ENCODE measurements at places on chromosomes 3 and 15. TPM values are rescaled to one million over a fixed set of nuclear protein-coding genes. Genes with fewer than 3 reads are reported as not detected.

- DNase-seq, result no peak
These were observed 103.5 kb upstream of the SLC7A14 start for GRCh38 chr3:170689296-170689829.

DNA sequence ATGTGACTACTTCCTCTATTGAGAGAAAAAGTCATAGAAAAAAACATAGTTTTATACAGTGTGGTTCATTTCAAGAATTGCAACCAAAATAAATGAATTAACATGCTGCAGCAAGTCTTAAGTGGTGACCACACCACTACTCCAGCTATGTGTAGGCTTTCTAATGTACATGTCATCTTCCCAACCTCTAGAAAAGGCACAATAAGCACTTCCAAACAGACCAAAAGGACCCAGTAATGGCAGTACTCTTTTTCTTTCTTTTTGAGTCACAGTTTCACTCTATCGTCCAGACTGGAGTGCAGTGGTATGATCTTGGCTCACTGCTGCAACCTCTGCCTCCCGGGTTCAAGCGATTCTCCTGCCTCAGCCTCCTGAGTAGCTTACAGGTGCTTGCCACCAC, 219.3 kb upstream of the KBTBD8 start:
- no peak for DNase-seq

DNA sequence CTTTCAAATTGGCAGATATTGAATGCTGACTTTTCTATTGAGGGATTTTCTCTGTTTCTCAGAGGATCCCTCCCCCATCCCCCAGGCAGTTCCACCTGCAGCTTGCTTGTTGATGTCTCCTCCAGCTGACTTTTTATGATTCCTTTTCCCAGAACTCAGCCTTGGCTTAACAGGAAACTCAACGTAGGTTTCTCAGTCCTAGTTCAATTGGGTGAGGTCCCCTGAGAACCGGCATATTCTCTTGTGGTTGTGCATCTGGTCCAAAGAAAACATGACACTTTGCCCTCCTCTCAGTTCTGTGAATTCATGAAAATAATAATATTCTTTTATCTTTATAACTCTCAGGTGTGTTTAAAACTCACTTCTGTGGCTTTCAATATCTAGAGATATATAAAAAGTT, 1222.1 kb downstream of the OTOL1 start:
- no peak for DNase-seq

GRCh38 chr3:186790261-186790981, 7.0 kb downstream of the EIF4A2 start:
- no peak for DNase-seq

DNA sequence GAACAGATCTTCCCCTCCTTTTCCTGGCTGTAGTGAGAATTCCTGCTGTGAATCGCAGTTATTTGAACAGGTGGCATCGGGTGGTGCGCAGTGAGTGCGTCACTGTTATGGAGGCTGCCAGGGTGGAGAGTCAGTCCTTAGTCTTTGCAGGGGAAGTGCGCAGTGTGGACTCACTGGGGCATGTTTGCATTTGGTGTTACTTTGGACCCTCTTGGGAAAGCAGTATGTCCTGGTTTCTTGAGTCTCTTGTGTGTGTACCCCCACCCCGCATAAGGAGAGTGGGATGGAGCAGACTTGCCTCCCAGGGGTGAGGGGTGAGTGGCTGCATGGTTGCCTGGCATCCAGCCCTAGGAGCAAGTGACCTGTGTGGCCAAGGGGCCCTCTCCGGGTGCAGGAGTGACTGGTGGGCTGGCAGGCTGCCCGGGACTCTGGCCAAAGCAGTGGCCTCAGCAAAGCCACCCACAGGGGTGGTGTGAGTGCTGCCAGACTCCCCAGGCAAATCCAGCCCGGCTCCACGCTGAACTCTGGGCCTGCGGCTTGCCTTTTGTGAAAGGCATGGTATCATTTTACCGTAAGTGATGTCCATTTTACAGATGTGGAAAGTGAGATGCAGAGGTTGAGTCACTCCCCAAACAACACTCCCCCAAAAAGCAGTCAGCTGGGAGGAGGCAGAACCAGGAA, 46.4 kb downstream of the DNASE1L3 start:
- peak; percentile 90 for DNase-seq

DNA sequence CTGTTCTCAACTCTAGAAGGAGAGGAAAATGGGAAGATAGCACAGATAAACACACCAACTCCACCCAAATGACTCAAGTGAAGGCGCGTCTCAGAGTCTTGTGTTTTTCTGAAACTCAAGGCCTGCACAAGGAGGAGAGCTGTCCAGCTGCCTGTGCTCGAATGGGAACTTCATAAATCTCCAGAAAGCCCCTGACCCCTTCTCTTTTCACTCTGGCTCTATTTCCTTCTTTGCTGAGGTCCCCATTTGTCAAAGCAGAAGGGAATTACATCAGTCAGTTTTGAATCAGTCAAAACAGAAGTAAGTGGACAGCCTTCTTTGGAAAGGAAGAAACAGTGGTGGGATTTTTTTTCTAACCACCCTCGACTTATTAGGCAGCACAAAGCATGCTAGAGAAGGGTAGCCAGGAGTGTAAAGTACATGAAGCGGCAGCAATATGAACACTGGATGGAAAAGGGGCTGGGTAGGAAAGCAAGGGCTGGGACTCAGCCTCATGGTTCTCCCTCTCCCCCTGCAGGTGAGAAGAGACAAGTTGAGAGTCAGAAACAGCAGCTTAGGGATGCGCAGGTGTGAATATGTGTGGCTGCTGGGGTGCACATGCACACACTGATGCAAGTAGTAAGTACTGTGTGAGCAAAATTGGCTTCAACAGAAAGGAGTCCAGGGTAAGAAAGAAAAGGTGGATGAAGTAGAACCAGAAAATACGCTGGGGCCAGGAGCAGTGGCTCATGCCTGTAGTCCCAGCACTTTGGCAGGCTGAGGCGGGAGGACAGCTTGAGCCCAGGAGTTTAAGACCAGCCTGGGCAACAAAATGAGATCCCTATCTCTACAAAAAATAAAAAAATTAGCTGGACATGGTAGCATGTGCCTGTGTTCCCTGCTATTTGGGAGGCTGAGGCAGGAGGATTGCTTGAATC, 36.6 kb upstream of the MAGEF1 start:
- no peak for DNase-seq

- DNase-seq, result no peak
These were observed 26.0 kb downstream of the XPC start for GRCh38 chr3:14152233-14152962.

DNA sequence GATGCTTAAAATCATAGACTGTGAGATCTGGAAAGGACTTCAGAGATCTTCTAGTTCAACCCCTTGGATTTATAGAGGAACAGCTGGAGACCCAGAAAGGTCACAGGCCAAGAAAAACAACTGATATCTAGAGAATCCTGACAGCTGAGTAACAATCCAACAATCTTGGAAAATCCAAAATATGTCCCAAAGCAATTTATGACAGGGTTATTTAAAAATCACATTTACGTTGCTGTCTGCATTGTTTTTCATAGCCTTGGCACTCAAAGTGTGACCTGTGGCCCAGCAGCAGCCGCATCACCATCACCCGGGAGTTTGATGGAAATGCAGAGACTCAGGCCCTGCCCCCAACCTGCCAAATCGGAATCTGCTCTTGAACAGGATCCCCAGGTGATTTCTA, 78.8 kb downstream of the FBN1 start:
- no peak for DNase-seq

Gene ZIC1
- not detected for total RNA-seq

GRCh38 chr3:169662843-169663160, 710 bp downstream of the MECOM start:
- no peak for DNase-seq

- no peak for DNase-seq
These were observed 274.7 kb downstream of the ERC2 start for GRCh38 chr3:56193519-56193918.

Gene RCCD1
- 7.4 TPM for total RNA-seq

Measured in heart left ventricle (tissue), 16 donors.